ENCODE measurements at places on chromosomes 7 and 10.

GRCh38 chr7:71611986-71612385 lies 480.0 kb downstream of the GALNT17 start:
- no peak for DNase-seq

DNA sequence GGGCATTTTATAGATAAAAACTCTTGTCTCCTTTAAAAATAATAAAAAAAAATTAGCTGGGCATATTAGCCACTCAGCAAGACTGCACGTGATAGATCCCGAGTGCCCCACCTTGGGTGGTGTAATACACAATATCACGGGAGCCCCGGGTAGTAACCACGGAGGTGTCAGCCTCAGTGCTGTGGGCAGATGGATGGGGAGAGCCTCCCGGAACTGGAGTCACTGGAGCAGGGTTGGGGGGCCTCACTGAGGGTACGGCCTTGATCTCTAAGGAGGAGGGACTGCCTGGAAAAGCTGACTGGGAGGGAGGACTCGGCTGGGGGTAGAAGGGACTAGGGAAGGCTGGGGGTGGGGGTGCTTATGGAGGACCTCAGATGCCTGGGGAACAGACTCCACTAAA lies 12.6 kb downstream of the LEP start:
- no peak for DNase-seq

DNA sequence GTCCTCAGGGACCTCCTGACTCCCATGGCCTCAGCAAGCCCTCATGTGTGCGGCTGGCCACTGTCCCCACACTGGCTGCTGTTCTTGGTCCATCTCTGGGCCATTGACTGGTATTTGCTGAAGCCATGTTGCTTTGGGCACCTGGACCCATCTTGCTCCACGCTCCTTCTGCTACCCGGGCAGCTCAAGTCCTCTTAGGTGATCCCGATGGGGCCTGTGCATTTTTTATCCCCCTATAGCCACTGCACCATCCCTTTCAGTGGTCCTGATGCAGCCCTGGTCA lies 16.7 kb downstream of the RAMP3 start:
- no peak for DNase-seq

DNA sequence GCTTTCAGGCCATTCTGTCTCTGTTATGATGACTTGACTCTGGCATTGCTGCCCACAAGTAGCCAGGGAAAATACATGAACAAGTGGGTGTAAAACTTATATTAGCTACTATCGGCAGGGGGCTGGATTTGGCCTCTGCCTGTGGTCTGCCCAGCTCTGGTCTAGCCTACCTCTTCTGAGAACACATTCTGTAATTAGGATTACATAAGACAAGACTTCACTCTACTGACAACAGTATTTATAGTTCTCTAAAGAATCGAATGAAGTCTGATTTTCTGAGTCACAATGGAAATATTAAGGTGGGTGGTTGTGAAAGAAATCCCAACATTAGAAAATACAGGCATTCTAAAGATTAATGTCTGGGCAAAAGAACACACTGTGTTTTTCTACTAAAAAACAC lies 55.5 kb downstream of the DLD start:
- DNase-seq = no peak

DNA sequence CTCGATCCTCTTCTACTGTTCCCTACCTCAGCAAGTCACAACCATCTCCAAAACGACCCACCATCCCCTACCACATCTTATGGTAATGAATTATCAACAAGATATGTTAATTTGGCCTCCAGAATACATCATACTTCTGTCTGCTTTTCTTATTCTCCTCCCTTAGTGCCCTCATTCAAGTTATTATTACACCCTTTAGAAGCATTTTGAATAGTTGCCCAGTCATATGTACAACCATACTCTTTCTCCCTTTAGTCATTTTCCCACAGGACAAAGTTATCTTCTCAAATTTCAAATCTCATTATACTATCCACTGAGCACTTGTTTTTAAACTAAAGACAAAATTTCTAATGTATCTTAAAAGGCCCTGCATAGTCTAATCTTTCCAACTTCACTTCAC lies 71.0 kb downstream of the GNAT3 start:
- no peak for DNase-seq

GRCh38 chr7:100720279-100720670 lies at the start of gene EPO:
Gene EPO, plus strand, starts transcription at chr7:100720468. Its CDS starts 513 bp downstream, at chr7:100720981.
- DNase-seq = no peak

- no peak for DNase-seq
These were observed 23.3 kb upstream of the SMARCD3 start for GRCh38 chr7:151271699-151272355.

DNA sequence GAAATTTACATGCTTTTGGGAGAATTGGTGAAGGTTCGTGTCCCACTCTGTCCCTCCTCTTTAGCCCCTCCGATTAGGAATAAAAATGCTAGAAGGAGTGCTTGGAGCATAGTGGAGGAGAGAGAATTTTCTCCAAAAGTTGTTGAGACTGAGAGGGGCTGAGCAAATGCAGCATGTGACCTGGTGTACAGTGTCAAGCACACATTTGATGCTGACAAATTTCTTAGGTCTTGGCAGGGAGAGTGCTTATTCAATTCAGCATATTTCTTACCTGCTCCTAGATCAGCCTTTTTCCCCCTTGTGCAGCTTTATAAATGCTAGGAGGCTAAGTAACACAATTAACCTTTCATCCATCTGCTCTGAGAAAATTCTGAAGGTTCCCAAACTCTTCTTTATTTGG lies 189.0 kb downstream of the GALNT17 start:
- DNase-seq = no peak

DNA sequence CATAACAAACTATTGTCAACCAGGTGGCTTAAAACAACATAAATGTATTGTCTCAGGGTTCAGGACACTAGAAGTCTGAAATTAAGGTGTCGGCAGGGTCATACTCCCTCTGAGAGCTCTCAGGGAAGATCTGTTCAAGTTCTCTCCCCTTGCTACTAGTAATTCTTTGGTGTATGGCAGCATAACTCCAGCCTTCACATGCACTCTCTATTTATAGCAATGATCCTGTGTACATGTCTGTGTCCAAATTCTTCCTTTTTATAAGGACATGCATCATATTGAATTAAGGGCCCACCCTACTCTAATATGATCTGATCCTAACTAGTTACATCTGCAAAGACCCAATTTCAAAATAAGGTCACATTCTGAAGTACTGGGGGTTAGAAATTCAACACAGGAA lies 27.2 kb downstream of the CACNA2D1 start:
- DNase-seq = no peak

GRCh38 chr7:74263399-74264120 lies 9.4 kb upstream of the RFC2 start:
- no peak for DNase-seq

DNA sequence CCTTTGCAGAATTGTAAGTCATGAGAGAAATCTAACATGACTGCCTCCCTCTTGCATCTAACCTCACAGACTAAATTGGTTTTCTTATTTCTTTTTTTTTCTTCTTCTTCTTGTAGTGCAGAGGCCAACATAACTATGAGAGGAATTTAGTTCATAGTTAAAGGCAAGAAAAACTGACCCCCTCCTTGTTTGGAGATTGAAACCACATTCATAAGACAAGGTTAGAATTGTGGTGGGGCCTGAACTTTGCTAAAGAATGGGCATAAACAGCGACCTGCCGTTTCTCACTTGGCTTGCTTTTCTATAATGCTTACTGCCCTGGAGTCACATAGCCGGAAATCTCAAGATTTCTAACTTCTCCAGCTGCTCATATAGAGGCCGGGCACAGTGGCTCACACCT lies 2.4 kb upstream of the POLM start:
- DNase-seq = no peak

DNA sequence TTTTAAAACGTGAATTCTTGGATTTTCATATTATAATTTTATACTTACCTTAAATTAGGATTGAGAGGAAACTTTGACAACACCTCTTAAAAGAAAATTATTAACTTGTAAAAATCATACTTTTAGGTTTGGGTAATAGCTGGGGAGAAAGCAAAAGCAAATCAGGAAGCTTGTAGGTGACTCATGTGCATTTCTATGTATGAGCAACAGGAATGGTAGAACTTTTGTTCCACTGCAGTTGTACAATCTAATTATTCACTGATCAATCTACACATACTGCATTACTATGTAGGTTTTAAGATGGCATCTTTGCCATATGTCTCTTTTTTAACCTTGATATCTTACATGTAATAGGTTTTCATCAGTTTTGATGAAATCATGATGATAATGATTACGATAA lies 223.2 kb downstream of the PRKG1 start:
- DNase-seq = no peak

- DNase-seq = peak; percentile 43
These were observed 51.5 kb upstream of the SHH start for GRCh38 chr7:155863721-155864151.

DNA sequence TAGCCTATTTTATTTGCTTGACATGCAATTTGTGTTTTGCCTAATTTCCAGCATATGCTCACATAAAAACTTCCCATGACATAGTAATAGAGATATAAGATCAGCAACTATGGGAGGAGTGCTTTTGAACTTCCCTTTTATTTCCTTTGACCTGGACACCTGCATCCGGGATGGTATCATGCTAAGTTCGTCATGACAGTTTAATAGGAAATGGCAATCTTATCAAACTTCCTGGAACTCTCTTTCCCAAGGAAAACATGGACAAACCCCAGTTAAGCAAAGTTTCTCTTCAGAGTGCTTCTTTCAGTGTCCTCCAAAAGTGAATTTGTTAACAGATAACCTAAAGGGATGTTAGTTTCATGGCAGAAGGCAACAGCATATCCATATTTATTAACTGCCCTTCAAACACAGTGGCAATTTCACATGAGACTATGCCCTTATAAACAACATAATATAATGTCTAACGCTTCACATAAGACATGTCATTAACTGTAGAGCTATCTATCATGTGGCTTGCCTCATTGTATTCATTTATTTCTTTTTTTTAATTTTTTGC lies 474.7 kb upstream of the SEMA3A start:
- DNase-seq = no peak

GRCh38 chr10:30917789-30918188 lies 113.9 kb downstream of the ZNF438 start:
- DNase-seq = no peak

DNA sequence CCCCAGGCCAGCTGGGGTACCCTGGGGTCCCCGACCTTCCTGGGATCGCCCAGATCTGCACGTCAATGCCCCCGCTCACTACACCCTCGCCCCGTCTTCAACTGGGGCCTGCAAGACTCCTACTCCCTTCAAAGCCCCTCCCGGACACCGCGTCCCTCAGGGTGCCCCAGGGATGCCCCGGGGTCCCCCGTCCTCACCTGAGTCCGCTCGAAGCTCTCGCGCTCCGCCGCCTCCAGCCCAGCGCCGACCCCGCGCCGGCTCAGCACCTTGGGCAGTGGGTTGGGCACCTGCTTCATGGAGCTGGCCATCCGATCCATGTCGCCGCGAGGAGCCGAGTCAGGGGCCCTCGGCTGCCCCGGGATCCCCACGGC lies at the start of gene HIP1:
TSS of gene HIP1 (minus strand) at position 338 of the 371 bp plus-strand sequence. CDS start at position 317, 21 bp downstream.
- no peak for DNase-seq

DNA sequence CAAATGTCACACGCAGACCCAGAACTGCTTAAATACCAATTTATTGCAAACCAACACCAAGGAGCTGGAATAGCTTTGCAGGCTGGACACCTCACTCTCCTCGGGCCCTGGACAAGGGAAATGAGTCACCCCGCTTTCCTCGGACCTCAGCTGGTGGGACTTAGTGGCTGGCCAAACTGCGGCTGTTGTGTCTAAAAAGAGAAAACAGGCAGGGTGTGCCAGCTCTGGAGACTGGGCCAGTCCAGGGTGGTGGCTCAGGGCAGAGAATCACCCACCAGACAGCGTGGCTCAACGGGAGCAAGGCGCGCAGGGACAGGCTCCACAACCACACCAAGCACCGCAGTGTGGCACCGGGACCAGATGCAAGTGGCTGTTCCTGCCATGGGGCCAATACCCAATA lies 58.2 kb upstream of the CAMK2B start:
- peak; percentile 44 for DNase-seq

DNA sequence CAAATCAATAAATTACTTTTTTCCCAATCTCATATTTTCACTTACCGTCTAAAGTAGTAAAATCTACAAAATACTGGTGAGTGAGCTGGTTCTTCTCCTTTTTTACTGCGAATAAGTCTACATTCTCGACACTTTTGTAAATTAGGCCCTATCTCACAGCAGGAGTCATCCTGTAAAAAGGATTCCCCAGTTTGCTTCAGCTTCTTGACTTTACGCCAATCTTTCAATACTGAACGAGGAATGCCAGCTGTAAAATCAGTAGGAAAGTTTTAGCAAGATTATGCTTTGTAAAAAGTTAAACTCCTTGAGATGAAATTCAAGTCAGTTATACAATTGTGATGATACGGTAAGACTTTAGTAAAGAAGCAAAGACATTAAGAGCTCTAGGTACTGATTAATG lies 67.3 kb downstream of the NRBF2 start:
- no peak for DNase-seq

GRCh38 chr7:47380325-47381133 lies 201.4 kb downstream of the TNS3 start:
- DNase-seq = peak; percentile 74

DNA sequence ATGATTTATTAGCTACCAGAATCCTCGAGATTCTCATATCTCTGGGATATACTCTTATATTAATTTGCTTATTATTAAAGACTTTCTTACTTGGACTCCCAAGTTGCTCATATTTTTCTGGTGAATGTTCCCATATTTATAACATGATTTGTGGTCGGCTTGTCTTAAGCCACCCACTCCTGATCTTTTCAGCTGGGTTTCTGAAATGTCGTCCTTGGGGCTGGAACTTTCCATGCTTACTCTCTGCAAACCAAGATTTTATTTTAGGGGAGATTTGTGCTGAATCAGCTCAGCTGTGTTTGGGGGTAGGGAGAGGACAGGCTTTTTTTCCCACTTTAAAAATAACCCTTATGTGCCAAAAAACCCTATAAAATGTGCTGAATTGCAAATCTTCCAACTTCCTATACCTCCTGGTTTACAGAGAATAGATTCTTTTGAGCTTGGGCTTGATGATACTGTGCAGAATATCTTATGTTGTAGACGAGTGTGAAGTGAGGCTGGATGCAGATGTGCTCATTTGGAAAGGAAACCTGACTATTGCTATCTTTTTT lies 162.1 kb downstream of the SND1 start:
- no peak for DNase-seq

DNA sequence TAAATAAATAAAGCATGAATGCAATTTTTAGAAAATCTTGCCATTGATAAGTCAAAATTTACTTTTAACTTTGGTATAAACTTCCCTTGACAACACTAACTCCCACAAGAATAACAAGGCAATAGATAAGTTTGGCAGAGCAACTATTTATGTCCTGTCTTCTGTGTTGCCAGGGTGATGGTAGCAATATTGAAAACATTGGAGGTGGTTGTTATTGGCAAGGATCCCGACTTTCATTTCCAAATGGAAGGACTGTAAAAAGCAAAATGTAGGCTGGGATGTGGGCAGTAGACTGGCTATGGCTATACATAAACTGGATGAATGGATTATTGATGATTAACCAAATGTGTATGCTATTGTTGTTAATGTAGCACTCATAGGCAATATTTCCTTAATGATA lies 134.9 kb upstream of the CACNA2D1 start:
- no peak for DNase-seq

- no peak for DNase-seq
These were observed 38.9 kb upstream of the ANKRD1 start for GRCh38 chr10:90959826-90960225.

GRCh38 chr7:11194492-11194891 lies 220.8 kb downstream of the PHF14 start:
- DNase-seq = no peak
